ENCODE measurements at places on chromosomes 13 and 19.

GRCh38 chr13:88376760-88377388 lies 705.7 kb downstream of the SLITRK5 start:
- no peak for DNase-seq

- DNase-seq: no peak
Observed at GRCh38 chr19:17125062-17125727, 49.6 kb downstream of the MYO9B start.

DNA sequence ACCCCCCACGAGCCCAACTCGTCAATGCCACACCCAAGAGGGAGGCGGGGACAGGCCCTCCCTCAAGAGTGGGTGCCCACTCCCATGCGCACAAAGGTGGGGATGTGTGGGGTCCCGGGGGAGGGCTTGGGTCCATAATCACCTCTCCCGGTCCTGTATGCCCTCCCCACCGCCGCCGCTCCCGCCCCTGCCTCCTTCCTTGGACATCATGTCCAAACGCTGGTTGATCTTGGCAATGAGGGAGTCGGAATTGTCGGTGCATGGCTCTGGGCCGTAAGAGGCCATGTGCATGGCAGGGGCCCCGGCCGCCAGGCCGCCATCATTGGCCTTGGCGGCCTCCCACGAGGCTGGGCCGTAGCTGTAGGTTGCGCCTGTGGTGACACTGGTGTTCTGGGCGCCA lies 5.9 kb downstream of the AKAP8 start:
- no peak for DNase-seq

GRCh38 chr19:19630426-19630825 lies 2.4 kb upstream of the LPAR2 start:
- DNase-seq: no peak

GRCh38 chr13:33520468-33520839 lies 234.9 kb upstream of the STARD13 start:
- no peak for DNase-seq

DNA sequence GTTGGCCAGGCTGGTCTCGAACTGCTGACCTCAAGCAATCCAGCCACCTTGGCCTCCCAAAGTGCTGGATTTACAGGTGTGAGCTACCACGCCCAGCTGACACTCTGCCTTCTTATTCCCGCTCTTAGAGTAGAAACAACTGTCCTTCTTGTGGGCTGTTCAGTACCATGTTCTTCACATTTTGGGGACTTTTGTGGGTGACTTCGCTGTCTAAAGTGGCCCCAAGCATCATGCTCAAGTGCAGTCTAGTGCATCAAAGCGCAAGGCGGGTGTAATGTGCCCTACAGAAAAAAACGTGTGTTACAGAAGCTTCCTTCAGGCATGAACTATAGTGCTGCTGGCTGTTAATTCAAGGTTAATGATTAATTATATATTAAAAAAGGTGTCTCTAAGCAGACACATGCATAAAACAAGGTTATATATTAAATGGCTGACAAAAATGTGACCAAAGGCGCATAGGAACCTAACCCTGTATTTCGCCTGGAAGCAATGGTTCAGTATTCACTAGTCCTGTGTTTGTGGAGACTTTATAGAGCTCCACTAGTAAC lies 38.3 kb downstream of the ABCC4 start:
- peak; percentile 51 for DNase-seq

DNA sequence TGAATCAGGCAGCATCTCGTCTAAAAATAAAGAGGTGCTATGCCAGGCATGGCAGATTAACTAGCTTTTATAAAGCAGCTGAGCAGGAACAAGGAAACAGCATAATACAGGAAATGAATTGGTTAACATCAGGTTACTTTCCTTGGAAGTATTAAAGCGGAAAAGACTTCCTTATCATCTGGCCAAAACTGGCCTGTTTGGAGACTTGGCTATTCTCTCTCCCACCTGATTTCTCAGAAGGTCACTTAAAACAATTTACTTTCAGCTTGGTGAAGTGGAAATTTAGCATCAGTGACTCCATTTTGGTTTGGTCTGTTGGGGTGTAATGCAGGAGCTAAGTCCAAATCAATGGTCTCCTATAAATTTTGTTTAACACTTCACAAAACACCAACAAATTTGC lies 191.6 kb downstream of the NUFIP1 start:
- DNase-seq: no peak

DNA sequence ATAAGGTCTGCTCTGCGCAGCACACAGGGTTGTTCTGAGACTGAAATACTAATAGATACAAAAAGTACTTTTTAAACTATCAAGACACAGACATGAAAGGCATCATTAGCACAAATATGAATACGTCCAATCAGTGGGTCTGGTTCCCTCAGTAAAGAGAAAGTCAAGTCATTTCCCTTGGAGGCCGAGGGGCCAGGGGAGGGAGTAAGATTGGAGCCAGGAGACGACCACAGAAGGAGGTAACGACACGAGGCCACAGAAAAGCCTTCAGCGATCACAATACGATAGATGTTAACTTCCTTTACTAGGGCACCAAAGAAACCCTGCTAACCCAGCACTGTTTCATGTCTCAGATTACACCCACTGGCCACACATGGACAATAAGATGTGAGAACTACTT lies 5.3 kb downstream of the CARS2 start:
- DNase-seq: no peak

DNA sequence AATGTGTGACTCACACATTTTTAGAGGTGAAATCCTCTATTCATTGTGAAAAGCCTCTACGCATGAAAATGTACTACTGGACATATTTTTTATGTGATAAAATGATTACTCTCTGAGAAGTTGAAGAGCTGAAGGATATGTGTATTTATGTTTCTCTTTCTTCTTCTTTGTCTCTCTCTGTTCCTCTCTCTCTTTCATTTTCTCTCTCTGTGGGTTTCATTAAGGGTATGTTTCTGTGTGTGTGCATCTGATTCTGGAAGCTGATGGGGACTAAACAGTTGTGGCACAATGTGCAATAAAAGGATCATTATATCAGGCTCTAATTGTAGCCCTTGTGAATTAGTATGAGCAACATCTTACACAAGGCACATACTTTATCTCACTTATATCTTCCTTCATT lies 867.7 kb downstream of the PCDH9 start:
- no peak for DNase-seq

- no peak for DNase-seq
Observed at GRCh38 chr13:33639626-33640080, 178.3 kb upstream of the RFC3 start.
